ENCODE measurements at places on chromosomes 5 and 9.

DNA sequence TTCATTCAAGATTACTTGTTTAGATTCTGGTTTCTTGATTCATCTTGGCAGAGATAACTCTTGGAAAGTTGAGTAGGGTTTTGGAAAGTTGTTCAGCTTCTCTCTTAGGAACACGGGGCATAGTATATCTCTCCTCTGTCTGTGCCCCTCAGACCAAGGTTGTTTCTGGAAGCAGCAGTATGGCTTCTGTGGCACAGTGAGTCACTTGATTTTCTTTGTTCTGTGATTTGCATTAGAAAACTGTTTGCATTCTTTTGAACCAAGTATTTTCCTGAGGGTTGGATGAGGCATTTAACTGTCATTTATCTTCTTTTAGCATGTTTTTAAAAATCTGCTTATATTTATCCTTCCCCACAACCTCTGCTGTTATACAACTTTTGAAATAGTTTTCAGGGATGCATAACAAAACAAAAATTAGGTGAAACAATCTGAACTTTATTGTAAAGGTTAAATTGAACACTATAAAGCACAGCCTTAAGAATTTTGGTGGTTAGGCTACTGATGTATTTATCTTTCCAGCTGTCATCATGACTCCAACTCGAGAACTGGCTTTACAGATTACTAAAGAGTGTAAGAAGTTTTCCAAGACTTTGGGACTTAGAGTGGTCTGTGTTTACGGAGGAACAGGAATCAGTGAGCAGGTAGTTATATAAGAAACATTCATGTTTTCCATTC is 26.5 kb downstream of the DDX46 start:
- no peak for DNase-seq

DNA sequence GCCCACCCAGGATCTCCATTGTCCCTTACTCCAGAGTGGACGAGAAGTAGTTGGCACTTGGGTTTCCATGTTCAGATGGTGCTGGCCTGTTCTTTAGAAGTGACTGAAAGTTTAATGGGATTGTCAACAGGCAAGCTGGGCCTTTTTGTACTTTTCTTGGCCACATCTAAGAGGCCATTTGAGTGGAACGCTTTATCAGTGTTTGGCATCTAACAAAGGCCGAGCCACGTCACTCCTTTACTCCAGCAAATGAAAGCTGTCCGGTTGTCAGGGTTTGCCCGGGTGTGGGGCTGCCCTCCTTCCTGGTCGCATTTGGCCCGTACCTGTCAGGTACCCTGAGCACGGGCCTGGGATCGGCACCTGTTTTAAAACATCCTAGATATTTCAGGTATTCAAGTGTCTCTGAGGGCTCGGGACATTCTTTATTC is 71.5 kb downstream of the RCL1 start:
- DNase-seq, result no peak

DNA sequence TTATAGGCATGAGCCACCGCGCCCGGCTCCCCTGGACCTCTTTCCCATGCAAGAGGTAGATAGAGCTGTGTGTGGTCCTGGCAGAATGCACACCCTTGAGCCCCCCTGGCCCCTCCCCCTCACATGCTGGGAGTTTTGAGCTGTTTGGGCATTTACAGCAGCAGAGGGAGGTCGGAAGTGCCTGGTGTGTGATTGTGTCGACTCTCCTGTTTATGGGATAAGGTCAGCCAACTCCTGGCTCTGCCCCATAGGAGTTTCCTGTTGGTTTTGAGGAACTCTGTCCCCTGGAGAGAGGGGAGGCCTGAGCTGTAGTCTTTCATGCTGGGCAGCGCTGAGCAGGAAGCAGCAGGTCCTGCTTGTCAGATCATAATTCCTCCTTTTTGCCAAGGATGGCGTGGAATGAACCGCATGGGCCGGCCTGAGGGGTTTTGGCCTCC is 6.0 kb downstream of the LRRC8A start:
- no peak for DNase-seq

- no peak for DNase-seq
Measured at GRCh38 chr5:6840136-6840793, 127.0 kb downstream of the TENT4A start.

- DNase-seq, result no peak
Measured at GRCh38 chr5:180540050-180540694, 46.0 kb downstream of the CNOT6 start.

GRCh38 chr5:59835800-59836199 is 57.7 kb downstream of the PDE4D start:
- no peak for DNase-seq

- no peak for DNase-seq
Measured at GRCh38 chr5:14896131-14896530, 24.6 kb upstream of the ANKH start.

- no peak for DNase-seq
Measured at GRCh38 chr9:89022902-89023301, 31.6 kb downstream of the S1PR3 start.

- no peak for DNase-seq
Measured at GRCh38 chr9:130680836-130681768, 12.5 kb upstream of the EXOSC2 start.

DNA sequence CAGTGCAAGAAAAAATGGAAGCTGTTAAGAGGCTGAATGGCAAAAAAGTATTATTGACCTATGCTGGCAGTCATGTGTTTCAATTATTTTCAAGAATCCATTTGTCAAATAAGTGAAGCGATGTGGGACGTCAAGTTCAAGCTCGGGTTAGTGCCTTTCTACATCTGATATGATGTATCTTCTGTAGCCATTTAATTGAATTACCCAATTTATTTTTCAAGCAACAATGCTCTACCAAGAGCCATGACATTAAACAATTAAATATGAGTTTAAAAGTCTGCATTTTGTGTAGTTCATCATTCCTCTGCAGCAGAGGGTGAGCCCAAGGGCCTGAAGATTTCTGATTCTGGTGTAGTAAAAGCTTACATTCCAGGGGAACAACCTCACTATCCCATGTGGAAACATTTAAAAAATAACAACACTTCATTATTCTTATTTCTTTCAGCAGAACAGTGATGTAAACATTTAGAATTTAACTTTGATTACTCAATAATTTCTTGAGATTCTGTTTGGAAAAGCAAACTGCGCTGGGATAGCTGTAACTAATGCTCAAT is 619.7 kb upstream of the ARRDC3 start:
- no peak for DNase-seq

- DNase-seq, result no peak
Measured at GRCh38 chr5:178209334-178210072, 5.2 kb downstream of the HNRNPAB start.

DNA sequence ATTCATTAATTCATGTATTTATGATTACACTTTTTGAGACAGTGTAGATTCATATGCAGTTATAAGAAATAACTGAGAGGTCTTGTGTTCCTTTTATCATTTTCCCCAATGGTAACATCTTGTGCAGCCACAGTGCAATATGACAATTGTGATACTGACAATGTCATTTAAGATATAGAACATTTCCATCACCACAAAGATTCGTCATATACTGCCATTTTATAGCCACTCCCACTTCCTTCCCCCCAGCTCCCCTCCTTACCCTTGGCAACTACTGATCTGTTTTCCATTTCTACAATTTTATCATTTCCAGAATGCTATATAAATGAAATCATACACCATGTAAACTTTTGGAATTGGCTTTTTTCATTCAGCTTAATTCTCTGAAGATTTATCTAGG is 53.8 kb downstream of the NR2F1 start:
- no peak for DNase-seq

GRCh38 chr9:81344366-81344765 is 345.0 kb downstream of the TLE1 start:
- DNase-seq, result no peak

DNA sequence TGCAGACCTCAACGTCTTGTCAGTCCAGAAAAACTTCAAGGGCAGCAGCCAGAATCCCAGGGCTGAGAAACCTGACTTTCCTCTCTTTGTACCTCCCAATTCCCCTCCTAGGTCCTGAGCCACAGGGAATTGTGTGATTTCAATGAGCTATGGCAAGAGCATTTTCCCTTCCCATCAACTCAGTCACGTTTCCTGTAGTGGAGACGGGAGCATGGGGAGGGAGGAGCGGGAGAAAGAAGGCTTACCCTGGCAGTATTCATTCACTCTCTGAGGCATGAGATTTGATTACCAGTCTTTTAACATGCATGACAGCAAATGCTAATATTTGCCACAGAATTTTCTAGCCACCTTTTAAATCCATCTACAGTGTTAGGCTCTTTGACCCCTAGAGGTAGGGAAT is 109.4 kb upstream of the TBCA start:
- DNase-seq, result no peak

- no peak for DNase-seq
Measured at GRCh38 chr5:141969783-141970771, 1.2 kb downstream of the RNF14 start.

DNA sequence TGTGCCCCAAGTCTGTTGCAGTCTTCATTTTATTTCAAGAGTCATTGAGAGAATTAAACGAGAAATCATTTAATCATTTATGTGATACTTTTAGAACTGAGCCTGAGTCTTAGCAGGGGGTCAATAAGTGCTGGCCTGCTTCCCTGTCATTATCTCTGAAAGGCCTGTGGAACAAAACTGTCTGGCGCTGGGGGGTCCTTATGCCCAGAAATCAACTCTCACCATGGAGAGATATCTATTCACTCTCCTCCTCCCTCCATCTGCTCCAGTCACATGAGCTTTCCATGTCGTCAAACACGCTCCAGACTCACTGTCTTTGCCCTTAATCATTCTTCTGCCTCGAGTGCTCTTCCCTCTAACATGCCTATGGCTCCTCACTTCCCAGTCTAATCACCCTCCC is 136.8 kb downstream of the ESM1 start:
- DNase-seq, result no peak

- DNase-seq, result no peak
Measured at GRCh38 chr5:125554355-125554754, 807.9 kb upstream of the ZNF608 start.
